ENCODE measurements at places on chromosomes 6 and 20.

DNA sequence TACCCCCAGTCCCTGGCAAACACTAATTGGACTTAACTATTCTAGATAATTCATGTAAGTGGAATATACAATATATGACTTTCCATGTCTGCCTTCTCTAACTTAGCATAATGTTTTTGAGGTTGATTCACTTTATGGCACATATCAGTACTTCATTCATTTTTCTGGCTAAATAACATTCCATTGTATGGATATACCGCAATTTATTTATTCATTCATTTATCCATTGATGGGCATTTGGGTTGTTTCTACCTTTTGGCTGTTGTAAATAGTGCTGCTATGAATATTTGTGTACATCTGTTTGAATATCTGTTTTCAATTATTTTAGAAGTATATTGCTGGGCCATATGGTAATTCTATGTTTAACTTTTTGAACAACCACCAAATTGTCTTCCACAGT, 616.3 kb downstream of the UTRN start:
- no peak for DNase-seq

- DNase-seq, result no peak
Observed at GRCh38 chr6:111846492-111847409, 26.5 kb downstream of the FYN start.

DNA sequence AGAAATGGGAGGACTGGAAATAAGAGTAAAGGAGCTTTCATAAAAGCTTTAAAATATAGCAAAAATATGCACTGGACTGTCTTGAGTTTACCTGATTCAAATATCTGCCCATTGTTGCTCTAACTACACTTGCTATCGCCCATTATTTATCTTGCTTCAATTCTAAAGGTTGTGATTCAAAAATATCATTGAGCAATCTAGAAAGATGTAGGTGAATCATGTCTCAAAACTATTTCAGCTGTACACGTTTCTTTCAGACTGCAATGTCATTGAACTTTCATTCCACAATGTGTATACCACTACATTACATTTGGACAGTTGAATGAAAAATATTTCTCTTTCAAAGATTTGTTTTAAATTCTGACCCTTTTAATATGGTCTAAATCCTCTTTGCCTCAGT, 545.6 kb downstream of the BMP2 start:
- DNase-seq, result no peak

DNA sequence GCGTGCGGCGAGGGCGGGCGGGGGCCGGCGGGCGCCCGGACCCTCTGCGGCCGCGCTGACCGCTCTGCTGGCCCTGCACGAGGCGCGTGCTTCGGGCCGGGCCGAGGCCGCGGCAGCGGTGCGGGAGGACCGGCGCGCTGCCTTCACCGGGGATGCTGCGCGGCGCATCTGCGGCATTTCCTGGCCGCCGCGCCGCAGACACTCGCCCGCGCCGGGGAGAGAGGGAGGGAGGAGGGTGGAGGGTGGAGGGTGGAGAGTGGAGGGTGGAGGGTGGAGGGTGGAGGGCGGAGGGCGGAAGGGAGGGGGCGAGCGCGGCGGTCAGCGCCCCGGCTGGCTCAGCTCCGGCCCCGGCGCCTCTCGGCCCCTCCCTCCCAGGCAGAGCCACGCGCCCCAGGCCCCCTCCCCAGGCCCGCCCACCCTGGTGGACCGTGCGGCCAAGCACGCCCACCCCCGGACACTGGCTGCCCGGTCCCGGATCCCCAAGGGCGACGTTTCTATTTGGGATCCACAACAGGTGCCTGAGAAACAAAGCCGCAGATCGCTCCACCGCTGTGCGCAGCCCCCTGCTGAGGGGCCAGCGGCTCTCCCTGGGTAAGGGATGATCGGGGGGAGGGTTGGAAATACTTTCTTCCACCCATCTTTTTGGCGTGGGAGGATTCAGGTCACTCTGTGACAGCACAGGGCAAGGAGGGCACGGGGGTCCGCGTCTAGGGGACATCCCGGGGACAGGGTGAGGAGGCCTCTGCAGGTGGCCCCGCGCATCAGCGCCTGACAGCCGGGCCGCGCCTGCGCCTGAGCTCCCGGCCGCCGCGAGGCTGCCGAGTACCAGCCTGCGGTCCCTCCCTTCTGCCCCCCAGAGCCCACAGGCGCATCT, 111.2 kb upstream of the BEND6 start:
- DNase-seq, result peak; percentile 28

- DNase-seq, result no peak
Observed at GRCh38 chr20:9141070-9141469, 72.2 kb downstream of the PLCB4 start.

GRCh38 chr20:48620154-48620506, 207.7 kb downstream of the PREX1 start:
- DNase-seq, result no peak

DNA sequence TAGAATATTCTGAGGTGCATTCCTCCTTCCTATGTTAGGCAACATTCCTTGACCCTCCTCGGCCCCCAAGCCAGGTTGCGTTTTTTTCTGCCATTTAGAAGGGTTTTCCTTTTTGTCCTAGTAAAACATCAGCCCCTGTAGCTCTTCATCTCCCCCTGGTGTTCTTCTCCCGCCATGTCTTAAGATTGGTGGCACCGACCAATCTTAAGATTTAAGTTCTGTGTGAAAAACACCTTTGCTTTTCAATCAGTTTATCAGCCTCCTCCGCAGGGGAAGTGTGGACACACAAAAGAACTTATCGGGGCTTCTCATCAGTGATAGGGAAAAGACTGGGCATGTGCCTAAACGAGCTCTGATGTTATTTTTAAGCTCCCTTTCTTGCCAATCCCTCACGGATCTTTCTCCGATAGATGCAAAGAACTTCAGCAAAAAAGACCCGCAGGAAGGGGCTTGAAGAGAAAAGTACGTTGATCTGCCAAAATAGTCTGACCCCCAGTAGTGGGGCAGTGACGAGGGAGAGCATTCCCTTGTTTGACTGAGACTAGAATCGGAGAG, 719 bp upstream of the EDN1 start:
- peak; percentile 21 for DNase-seq

DNA sequence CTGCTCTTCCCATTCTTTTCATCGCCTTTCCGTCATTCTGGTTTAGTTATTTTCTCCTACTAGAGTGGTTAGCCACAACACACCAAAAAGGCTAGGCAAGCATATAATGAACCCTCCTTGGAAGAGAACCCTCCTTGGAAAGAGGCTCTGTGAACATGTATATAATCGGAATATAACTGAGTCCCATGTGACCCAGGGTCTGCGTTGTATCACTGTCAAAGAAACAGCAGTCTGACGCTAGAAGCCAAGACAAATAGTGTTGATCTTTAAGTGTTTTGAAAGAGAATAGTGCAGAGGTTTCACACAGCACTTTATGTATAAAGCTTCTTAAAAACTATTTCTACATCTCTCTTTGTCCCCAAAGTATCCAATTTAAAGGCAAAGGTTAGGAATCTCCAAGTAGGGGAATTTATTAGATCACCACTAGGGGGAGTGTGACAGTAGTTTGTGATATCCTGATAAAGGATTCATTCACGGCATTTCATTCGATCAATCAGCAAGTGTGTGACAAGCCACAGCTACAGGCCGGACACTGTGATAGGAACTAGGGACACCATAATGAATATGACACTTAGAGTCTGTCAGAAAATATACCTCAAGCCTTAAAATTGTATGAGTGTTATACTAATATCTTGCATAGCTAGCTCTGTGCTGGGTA, 395.3 kb downstream of the CD109 start:
- no peak for DNase-seq

DNA sequence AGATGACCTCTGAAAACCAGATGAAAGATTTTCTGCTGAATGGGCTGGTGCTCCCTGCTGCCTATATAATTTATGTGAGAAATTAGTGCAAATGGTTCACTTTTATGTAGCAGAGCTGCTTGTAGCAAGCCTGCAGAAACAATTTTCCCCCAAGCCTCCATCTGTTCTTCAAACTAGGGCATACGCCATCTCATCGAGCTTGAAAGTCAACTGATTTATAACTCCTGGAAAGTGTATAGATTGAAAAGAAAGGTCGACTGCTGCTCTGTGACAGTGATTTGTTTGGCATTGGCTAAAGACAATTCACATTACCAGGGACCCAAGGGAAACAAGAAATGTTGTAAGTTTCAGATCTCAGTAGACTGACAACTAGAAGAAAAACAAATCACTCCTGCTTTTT, 93.3 kb downstream of the PACRG start:
- no peak for DNase-seq

DNA sequence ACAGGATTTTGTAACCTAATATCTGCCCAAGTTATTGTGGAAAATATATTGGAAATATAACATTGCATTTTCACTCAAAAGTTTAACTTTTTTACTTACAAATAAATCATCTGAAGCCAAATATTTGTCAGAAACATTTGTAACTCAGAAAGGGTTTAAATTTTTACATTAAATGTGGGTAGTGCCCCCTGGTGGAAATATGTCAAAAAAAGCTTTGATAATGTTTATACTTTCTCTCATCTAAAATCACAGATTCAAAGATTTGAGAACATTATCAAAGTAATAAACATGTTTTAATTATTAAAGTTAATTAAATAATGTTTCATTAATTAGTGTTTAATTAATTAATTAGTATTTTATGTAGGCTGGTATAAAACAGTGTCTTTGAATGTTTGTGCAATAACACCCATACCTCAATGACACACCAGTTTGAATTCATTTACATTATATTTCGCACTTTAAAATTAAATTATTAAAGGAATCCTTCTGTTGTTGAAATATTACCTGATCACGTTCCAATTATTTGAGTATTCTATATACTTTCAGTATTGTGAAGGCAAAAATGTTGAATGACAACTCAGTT, 320.1 kb upstream of the FKBP1C start:
- DNase-seq, result no peak

Data from T-helper 17 cell (primary cell).